ENCODE measurements at places on chromosomes 4 and X.
A peak's percentile ranks its signal among the peaks of the same experiment; 100 is the strongest.

DNA sequence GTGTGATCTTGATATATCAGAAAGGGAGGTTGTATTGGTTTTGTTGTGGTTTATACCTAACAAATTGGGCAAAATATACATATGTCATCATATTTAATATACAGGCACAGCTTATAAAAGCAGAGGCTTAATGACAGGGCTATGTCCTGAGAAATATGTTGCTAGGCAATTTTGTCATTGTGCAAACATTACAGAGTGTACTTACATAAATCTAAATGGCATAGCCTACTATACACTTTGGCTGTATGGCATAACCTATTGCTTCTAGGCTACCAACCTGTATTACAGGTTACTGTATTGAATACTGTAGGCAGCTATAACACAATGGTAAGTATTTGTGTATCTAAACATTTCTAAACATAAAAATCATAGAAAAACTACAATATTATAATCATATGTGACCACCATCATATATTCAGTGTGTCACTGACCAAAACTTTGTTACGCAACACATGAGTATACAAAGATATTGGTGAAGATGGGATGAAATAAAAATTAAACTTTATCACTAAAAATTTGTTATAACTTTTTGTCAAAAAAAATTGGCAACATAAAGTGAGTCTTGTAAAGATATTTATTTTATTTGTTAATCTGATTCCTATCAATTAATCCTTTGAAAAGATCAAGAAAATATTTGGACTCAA is 414.0 kb upstream of the HS3ST1 start:
- no peak for DNase-seq

DNA sequence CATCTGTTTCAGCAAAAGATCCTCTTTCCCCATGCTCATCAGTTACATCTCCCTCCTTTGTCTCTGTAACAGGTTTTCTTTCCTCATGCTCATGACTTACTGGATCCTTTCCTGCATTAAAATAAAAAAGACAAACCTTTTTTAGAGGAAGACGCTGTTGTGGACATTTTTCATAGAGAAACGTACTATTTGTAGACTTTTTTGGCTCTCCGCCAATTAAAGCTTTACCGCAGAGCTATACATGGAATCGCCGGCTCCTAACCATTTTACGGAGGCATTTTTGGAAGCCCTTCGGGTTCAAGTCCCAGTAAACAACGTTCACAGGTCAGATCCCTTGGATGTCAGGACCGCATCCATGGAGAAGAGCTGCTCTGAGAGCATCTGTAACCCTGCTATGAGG is 1.3 kb downstream of the FAM9C start:
- no peak for DNase-seq

DNA sequence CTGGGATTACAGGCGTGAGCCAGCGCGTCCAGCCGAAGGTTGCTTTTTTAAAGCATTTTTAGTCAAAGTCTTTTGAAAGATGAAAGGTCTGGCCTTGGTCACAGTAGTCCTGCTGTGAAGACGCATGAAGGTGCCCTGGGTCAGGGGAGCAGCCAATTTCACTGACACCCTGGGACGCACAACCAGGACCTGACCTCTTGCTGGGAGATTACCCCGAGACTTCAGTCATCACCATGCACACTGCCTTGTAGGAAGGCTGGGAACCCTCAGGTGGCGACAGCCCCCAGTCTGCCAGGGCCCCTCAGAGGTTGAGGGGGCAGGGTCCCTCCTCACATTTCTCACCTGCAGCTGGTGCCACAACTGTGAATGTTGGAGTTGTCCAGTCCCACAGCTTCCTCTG is 53.2 kb downstream of the CPLX1 start:
- DNase-seq = no peak

GRCh38 chr4:74534936-74535335 is 90.0 kb downstream of the AREG start:
- DNase-seq = no peak

DNA sequence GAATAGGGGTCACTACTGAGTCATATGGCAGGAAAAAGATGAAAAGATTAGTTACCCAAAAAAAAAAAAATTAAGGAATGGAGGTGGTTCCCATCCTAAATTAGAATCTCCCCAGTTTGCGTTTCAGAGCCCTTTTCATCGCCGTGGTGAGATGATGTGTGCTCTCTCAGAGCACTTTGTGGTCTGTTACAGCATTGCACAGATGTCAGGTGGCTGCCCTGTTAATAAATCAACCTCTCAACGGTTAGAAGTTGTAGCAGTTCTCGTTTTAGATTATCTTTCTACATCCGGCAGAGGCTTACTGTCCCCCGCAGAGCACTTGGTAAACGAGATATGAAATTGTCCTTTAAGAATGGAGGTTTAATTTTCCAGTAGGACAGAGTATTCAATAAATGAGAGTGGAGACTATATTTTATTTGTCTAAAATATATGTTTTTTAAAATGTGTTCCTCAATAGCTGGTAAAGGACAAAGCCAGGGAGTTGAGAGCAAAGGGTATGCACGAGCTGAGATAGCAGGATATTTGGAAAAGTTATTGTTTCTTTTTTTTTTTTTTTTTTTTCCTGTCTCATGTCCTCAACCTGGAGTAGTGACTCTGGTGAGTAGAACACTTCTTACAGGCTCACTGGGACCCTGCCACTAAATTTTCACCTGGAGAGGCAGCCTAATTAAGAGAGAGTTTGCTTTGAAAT is 26.9 kb downstream of the AFF1 start:
- DNase-seq = peak; percentile 66

GRCh38 chr4:74055096-74055495 is 16.6 kb upstream of the CXCL3 start:
- no peak for DNase-seq

DNA sequence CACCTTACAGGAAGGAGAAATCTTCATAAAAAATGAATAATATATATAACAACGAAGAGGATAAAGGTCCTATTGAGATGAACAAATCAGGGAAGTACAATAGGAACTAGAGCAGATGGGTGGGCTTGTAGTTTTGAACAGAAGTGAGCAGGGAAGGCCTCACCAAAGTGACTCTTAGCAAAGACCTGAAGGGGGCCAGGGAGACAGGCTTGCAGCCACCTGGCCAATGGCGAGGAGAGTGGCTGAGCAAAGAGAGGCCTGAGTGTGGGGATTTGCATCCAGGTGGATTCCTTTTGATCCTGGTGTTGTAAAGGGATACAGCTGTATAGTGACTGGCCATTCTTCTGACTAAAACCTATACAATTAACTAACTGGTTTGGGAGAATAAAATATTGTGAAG is 354.1 kb downstream of the CAMK2D start:
- DNase-seq = no peak

DNA sequence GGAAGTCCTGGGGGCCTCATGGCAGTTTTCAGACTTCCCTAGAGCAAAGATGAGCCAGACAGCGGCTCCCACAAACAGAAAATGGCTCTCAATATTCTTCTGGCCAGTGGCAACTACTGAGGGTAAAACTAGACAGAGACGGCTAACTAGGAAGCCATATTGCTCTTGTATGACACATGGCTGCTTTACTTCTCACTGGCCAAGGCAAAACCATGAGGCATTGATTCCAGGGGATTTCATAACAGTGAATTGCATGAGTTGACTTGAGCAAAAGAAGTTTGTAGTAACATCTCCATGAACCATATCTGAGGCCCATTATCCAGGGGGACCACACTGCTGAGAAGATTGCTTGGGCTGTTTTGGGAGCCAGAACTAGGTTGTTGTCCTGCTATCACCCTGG is 13.7 kb upstream of the TLR8 start:
- no peak for DNase-seq

DNA sequence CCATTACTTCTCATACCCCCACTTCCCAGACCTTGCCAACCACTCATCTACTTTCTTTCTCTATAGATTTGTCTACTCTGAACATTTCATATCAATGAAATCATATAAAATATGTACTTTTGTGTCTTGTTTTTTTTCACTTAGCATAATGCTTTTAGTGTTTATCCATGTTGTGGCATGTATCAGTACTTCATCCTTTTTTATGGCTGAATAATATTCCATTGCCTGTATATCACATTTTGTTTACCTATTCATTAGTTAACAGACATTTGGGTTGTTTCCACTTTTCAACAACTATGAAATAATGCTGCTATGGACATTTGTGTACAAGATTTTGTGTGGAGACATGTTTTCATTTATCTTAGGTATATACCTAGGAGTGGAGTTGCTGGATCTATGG is 324.1 kb downstream of the OPHN1 start:
- DNase-seq = no peak

DNA sequence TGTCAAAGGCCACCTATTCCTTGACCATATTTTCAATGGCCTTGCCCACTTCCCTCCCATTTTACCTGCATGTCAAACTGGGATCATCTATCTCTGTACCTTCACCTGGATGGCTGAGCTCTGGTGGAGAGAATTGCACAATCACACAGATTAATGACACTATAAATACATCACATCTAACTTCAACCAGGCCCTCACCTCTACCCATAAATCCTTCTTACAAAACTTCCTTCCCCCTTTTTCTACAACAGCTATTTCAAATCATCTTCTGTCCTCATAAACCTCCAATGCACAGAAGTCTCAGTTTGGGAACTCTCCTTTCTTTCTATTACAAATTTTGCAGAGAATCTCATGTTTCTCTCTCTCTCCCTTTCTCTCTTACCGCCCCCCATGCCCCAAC is 9.2 kb downstream of the PALLD start:
- no peak for DNase-seq

GRCh38 chrX:39309018-39309635 is 507.9 kb downstream of the MID1IP1 start:
- peak; percentile 6 for DNase-seq

- DNase-seq = no peak
These were observed 1615.3 kb downstream of the PCDH18 start for GRCh38 chr4:135917011-135917410.

GRCh38 chrX:153420851-153421599 is 9.8 kb downstream of the ZFP92 start:
- no peak for DNase-seq

GRCh38 chrX:129599499-129599898 is 55.3 kb downstream of the APLN start:
- DNase-seq = no peak
